ENCODE measurements at places on chromosomes 13 and 19. TPM values are rescaled to one million over a fixed set of nuclear protein-coding genes. Genes with fewer than 3 reads are reported as not detected.

- no peaks in the 10 kb centered on the region for H3K4me1 ChIP-seq
- peaks cover 2% of the 10 kb centered on the region for H3K27me3 ChIP-seq
- H3K4me3 ChIP-seq, result no peak overlapping the region
- no peak for DNase-seq
- no peaks in the 10 kb centered on the region for H3K36me3 ChIP-seq
These were observed 36.5 kb upstream of the OLFM4 start for GRCh38 chr13:52992110-52992509.

- H3K27me3 ChIP-seq, result no peaks in the 10 kb centered on the region
- no peak for DNase-seq
- H3K27ac ChIP-seq, result no peak overlapping the region
- peaks cover 14% of the 10 kb centered on the region for H3K36me3 ChIP-seq
- H3K4me1 ChIP-seq, result peaks cover 8% of the 10 kb centered on the region
- no peak overlapping the region for H3K4me3 ChIP-seq
These were observed 85.9 kb downstream of the KDM4B start for GRCh38 chr19:5054551-5055456.

The C5AR2 gene
- 0.34 TPM for total RNA-seq

The CCDC159 gene
- 20.5 TPM for total RNA-seq

The UPK1A gene
- total RNA-seq, result not detected

DNA sequence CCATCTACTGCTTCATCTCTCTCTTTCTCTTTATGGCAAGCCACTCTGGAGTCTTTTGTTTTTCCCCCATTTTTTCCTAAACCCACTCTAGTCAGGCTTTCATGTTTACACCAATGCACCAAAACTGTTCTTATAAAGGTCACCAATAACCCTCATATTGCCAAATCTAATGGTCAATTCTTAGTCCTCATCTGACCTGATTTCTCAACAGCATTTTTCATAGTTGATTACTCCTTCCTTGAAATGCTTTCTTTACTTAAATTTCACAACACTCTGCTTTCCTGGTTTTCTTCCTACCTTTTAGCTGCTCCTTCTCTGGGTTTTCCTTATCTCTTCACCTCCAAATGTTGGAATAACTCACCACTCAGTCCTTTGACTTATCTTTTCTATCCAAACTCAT, 47.9 kb downstream of the MICU2 start:
- H3K27ac ChIP-seq, result no peak overlapping the region
- H3K36me3 ChIP-seq, result peaks cover 10% of the 10 kb centered on the region
- DNase-seq, result no peak
- H3K27me3 ChIP-seq, result no peaks in the 10 kb centered on the region
- H3K4me3 ChIP-seq, result no peak overlapping the region
- no peaks in the 10 kb centered on the region for H3K4me1 ChIP-seq

The PCDH17 gene
- total RNA-seq, result 0.34 TPM

The JSRP1 gene
- total RNA-seq, result 0.42 TPM

DNA sequence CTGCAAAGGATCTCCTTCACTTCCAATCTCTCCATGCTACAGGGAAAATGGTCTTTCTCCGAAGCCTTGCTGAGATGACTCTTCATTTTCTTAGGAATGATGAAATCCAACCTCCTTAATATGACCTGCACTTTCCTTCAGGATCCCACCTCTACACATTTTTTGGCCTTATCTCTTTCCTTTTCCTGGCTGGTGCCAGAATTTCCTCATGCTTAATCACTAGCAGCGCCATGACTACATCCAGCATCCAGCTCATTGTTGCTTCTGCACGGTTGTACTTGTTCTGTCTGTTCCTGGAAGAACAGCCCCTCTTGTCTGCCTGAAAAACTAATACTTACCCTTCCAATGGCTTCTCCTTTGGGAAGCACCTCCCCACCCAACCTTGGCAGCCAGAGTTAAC, 68.4 kb downstream of the TEX26 start:
- peaks cover 9% of the 10 kb centered on the region for H3K27me3 ChIP-seq
- no peak overlapping the region for H3K4me3 ChIP-seq
- no peaks in the 10 kb centered on the region for H3K36me3 ChIP-seq
- no peaks in the 10 kb centered on the region for H3K4me1 ChIP-seq
- H3K27ac ChIP-seq, result no peak overlapping the region

DNA sequence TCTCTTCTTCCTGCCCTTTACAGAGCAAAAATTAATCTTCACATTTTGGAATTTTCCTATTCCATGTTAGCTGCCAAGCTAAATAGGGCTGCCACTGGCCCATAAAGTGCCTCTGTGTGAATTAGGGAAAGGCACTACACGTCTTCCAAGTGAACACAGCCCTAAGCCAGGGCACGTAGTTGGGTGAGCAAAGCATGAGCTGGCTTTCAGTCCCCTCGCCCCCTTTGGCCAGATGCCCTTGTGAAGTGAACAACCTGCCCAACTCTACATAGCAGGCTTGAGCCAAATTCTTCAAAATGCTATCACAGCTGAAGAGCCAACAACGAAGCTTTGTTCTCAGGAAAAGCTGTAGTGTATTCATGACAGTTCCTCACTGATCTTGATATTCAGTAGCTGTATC, 213.1 kb downstream of the OXGR1 start:
- H3K4me1 ChIP-seq, result peaks cover 4% of the 10 kb centered on the region
- no peak for DNase-seq
- no peak overlapping the region for H3K4me3 ChIP-seq
- H3K36me3 ChIP-seq, result peaks cover 6% of the 10 kb centered on the region
- H3K27ac ChIP-seq, result no peak overlapping the region

- no peak for DNase-seq
- H3K4me3 ChIP-seq, result no peak overlapping the region
- H3K27ac ChIP-seq, result no peak overlapping the region
- H3K36me3 ChIP-seq, result no peaks in the 10 kb centered on the region
These were observed 1082.9 kb downstream of the UQCRFS1 start for GRCh38 chr19:28130066-28130511.

The FFAR1 gene
- not detected for total RNA-seq

GRCh38 chr19:35217649-35217990, 10.9 kb downstream of the FAM187B start:
- no peaks in the 10 kb centered on the region for H3K27me3 ChIP-seq
- H3K4me1 ChIP-seq, result peaks cover 11% of the 10 kb centered on the region
- H3K4me3 ChIP-seq, result no peak overlapping the region
- H3K36me3 ChIP-seq, result no peaks in the 10 kb centered on the region
- DNase-seq, result no peak
- H3K27ac ChIP-seq, result no peak overlapping the region

The FLT1 gene
- 0.65 TPM for total RNA-seq

The MCEMP1 gene
- not detected for total RNA-seq

- H3K4me1 ChIP-seq, result peaks cover 66% of the 10 kb centered on the region
- DNase-seq, result no peak
These were observed 7.2 kb downstream of the AXL start for GRCh38 chr19:41226053-41226873.

- H3K36me3 ChIP-seq, result no peaks in the 10 kb centered on the region
- no peak overlapping the region for H3K4me3 ChIP-seq
- H3K4me1 ChIP-seq, result no peaks in the 10 kb centered on the region
- H3K27ac ChIP-seq, result no peak overlapping the region
- H3K27me3 ChIP-seq, result no peaks in the 10 kb centered on the region
These were observed 44.8 kb upstream of the SERTM1 start for GRCh38 chr13:36629057-36629385.

DNA sequence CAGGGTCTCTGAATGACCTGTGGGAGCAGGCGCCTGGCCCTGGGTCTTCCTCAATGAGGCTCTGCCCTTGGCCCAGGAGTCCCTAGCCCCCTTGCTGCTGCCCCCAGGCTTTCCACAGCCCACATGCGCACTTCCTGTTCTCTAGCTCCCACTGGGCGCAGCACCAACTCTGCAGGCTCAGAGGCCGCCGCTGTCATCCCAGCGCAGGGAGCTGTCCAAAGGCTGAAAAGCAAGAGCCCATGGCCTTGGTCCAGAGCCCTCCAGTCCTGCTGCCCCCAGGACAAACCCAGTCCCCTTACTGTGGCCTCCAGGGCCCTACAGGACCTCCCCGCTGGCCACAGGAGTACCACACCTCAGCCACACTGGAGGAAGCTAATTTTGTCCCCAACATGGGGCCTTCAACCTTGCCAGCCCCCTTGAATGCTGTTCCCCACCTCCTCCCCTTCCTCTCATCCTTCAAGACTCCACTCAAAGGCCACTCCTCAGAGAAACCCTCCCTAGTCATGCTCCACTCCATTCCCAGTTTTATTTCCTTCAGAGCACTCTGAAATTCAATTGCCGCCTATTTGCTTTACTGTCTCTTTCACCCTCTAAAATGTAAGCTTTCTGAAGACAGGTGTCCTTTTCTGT, 8.0 kb upstream of the POU2F2 start:
- H3K27ac ChIP-seq, result no peak overlapping the region
- H3K36me3 ChIP-seq, result no peaks in the 10 kb centered on the region
- no peak overlapping the region for H3K4me3 ChIP-seq
- H3K27me3 ChIP-seq, result peaks cover 26% of the 10 kb centered on the region

DNA sequence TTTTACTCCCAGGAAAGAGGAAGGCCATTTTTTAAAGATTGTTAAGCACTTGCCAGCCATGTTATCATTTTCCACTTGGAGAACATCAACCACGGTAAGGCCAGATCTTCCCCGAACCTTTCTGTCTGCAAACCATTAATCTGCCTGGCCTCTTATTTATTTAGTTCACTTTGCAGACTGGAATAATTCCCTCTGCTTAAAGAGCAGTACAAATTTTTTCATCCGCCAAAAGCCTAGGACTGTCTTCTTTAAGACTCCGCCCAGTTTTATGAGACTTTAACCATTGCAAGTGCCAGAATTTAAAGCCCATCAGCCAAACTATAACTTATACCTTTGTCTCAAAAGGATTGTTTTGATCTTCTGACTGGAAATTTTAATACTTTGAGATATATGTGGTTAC, 426.3 kb downstream of the KCTD12 start:
- no peak for DNase-seq
- no peak overlapping the region for H3K4me3 ChIP-seq
- peaks cover 9% of the 10 kb centered on the region for H3K27me3 ChIP-seq
- no peak overlapping the region for H3K27ac ChIP-seq

DNA sequence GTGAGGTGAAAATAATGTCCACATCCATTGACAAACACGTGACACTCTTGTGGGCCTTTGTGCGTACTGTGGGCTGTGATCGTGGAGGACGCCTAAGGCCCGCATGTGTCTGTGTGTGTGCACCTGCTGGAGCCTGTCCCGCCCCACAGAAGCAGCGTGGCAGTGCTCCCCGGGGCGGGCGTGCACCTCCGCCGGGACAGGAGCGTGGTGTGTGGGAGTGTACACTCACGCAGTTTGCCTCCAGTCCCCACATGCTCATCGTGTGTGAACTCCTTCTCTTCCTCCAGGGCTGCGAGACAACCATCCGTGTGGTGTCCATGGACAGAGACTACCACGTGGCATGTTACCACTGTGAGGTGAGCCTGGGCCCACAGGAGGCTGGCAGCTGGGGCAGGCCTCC, 13.9 kb downstream of the WTIP start:
- H3K36me3 ChIP-seq, result peaks cover 26% of the 10 kb centered on the region
- peak; percentile 65 for DNase-seq
- H3K4me3 ChIP-seq, result no peak overlapping the region
- H3K4me1 ChIP-seq, result no peaks in the 10 kb centered on the region
- no peaks in the 10 kb centered on the region for H3K27me3 ChIP-seq

The ARHGEF18 gene
- 29.9 TPM for total RNA-seq

GRCh38 chr19:57008432-57008831, 111.4 kb upstream of the USP29 start:
- no peaks in the 10 kb centered on the region for H3K27me3 ChIP-seq
- no peaks in the 10 kb centered on the region for H3K4me1 ChIP-seq
- no peak overlapping the region for H3K27ac ChIP-seq
- H3K36me3 ChIP-seq, result no peaks in the 10 kb centered on the region
- H3K4me3 ChIP-seq, result no peak overlapping the region
- DNase-seq, result no peak

The DDX49 gene
- total RNA-seq, result 47.0 TPM

DNA sequence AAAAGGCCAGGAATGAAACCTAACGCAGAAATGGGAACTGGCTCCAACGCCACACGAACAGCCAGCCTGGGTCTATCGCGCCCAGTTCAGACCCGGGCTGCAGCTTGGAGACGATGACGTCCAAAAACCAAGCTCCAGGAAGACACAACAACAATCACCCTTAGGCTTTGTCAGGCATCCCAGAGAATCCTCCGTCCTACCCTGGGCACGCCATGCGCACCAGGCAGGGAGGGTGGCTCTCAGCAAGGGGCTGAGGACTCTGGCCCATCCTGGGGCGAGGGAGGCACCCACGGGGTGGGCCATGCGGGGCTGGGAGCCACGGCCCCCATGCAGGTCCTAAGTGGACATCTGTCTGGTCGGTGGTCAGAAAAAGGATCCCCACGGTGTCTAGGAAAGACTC, 9.0 kb downstream of the RASA3 start:
- no peak overlapping the region for H3K27ac ChIP-seq
- DNase-seq, result no peak
- no peak overlapping the region for H3K4me3 ChIP-seq
- H3K4me1 ChIP-seq, result peaks cover 64% of the 10 kb centered on the region
- H3K36me3 ChIP-seq, result peaks cover 2% of the 10 kb centered on the region

The HCN2 gene
- total RNA-seq, result 6.7 TPM

GRCh38 chr13:29509999-29510589, 85.4 kb downstream of the SLC7A1 start:
- H3K36me3 ChIP-seq, result peaks cover 27% of the 10 kb centered on the region
- no peaks in the 10 kb centered on the region for H3K27me3 ChIP-seq
- peaks cover 33% of the 10 kb centered on the region for H3K4me1 ChIP-seq
- H3K27ac ChIP-seq, result peak overlapping the region; percentile 68

The CPAMD8 gene
- total RNA-seq, result 10.6 TPM

- peaks cover 4% of the 10 kb centered on the region for H3K4me1 ChIP-seq
- no peak overlapping the region for H3K4me3 ChIP-seq
- DNase-seq, result no peak
- H3K27me3 ChIP-seq, result no peaks in the 10 kb centered on the region
- no peak overlapping the region for H3K27ac ChIP-seq
These were observed 4.4 kb downstream of the DOCK6 start for GRCh38 chr19:11257846-11258380.

- H3K4me3 ChIP-seq, result no peak overlapping the region
- no peaks in the 10 kb centered on the region for H3K36me3 ChIP-seq
- H3K27ac ChIP-seq, result no peak overlapping the region
These were observed 3.3 kb upstream of the OPA3 start for GRCh38 chr19:45587873-45588272.

DNA sequence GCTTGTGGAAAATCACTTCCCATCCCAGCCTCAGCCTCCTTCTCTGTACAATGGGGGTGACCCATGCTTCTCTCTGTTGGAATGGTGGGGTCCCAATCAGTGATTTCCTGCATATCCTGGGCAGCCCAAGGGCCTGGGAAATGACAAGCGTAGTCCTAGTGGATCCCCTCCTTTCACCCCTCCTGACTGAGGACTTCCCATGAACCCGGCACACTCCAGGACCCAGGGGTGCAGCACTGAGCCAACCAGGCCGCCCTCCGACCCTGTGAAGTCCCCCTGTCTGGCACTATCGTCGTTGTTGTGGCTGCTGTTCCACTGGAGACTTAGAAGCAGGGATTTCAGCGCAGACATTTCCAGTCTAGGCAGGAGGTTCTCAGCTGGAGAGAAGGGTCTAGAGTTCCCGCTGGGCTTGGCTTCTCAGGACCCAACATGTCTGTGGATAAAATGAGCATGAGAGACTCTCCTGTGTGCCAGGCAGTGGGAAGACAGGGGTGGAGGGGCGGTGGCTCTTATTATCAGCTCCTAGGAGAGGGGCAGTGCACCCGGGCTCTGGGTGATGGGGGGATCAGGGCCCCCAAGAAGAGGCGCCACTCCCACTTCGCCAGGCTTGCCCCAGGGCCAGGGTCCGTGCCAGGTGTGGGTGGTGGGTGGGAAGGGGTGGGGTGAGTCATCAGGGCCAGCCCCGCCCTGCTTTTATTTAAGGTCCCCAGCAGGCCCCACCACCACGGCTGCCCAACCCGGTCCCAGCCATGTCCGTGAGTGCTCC, at the start of gene LGALS7B:
Gene LGALS7B, plus strand, starts transcription at position 723 of the 766 bp plus-strand sequence. Its CDS starts 27 bp downstream, at position 750.
- peak within 1 kb of the TSS; percentile 13 for H3K27ac ChIP-seq
- H3K4me1 ChIP-seq, result peaks cover 9% of the 10 kb centered on the region
- DNase-seq, result no peak
- no peaks in the 10 kb centered on the region for H3K27me3 ChIP-seq
- H3K4me3 ChIP-seq, result no peak within 1 kb of the TSS
